Endothelial cell of umbilical vein (primary cell): ENCODE measurements at places on chromosomes 5 and 9.

DNA sequence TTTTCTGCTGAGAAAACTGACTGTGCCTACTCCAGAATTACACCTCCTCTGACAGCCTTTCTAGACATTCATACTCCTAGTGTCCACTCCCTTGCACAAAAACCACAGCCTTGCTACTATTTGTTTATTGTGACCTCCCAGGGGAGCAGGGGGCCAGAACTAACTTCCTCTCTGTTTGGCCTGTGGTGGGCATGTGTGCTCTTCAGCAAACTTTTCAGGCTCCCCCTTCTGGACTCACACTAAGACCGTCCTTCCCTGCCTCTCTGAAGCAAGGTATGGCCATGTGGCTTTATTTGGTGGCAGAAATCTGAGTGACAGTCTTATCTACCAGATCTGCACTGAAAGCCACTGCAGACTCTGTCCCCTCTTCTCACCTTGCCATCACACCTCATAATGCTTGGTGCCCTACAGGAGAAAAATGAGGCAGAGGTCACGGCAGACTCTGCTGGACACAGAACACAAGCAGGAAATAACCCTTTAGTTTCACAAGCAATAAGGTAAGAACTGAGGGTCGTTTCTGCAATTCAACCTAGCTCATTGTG, 28.2 kb downstream of the LIFR start:
- no peak for DNase-seq

GRCh38 chr5:116527582-116527981, 47.0 kb downstream of the SEMA6A start:
- DNase-seq, result no peak

DNA sequence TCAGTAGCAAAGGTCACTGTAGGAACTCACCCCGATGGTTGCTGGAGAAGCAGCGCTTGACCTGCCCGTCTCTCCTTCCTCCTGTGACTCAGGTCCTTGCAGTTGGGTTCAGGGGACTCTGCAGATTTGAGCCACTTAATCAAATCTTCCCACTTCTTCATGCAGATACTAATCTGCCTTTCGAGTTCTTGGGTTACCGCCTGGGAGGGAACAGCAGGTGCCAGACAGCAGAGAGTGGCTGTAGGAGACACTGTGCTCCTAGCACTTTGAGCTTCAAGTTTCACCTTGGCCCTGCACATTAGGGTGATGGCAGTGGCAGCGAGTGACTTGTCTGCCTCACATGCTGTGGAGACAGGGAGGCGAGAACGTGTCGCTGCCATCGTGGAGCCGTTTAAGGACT, 478.3 kb downstream of the PSAT1 start:
- no peak for DNase-seq

DNA sequence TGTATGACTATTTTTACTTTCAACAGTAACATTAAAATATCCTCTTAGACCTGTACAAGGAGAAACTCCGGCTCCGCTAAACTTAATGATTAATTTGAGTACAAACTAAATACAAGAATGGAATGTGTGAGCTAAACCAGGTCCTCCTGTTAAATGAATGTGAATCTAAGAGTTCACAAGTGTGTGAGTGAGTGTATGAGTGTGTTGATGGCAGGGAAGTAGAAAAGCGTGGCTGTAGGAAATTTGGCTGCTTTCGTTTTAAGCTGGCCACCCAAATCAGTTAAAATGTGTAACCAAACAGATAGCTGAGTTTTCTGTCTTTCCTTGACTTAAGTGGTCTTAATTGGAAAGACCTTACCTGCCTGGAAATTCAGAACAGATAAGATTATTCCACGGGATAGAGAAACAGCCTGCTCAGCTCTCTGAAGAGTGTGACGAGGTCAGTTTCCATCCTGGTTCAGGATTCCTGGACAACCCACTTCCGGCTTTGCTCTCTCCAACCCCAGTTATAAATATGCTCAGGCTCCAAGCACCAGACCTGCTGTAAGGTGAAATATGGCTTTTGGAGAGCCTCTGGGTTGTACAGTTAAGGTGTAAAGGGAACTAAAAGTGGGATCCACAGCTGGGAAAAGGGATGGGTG, 908.6 kb upstream of the EDIL3 start:
- no peak for DNase-seq

- no peak for DNase-seq
These were observed 5.3 kb downstream of the PRDM6 start for GRCh38 chr5:123094237-123094918.

DNA sequence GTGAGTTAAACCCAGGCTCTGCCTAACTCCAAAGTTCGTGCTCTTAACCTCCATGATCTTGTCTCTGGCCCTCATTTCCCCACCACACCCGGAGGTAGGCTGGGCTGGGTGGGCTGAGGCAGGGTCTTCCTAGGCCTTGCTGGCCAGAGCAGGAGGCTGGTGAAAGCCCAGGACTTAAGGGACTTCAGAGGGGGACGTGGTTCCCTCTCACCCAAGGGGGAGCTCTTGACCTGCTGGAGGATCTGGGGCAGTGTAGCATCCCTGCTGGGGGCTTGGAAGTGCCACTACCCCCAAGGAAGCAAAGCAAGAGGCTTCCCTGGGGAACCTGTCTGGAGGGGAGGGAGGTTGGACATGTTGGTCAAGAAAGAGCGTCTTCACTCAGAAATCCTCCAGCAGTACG, 14.7 kb downstream of the PITX1 start:
- DNase-seq, result no peak

- DNase-seq, result peak; percentile 51
These were observed 66.2 kb downstream of the ARHGEF28 start for GRCh38 chr5:73692166-73692640.

- no peak for DNase-seq
These were observed 7.1 kb upstream of the DMXL1 start for GRCh38 chr5:119063579-119064379.

DNA sequence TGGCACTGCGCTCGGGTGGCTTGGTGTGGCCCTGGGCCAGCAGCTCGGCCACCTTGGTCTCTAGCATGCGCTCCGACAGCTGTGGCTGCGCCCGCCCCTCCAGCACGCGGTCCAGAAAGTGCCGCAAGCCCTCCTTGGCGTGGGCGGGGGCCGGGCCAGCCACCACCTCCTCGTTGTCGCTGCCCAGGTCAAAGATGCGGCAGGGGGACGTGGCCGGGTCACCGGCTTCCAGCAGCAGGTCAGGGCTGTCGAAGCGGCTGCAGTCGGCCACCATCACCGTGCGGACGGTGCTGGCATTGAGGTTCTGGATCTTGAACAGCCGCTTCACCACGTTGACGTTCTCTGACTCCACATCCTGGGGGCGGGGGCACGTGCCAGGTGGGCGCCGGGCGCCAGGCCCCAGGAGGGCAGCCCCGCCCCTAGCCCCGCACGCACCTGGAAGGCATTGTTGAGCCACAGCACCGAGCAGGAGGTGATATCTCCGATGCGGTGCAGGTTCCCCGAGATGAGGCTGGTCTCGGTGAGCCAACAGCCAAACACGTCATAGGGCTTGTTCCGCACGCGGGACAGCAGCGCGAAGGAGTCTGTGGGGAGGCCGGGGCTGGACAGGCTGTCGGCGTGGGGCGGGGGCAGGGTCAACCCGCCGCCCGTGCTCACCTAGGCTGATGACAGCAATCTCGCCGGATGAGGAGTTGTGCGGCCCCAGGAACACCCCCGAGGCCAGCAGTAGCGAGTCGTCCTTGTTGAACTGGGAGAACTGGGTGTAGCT, 2.2 kb downstream of the FBXW5 start:
- no peak for DNase-seq

- DNase-seq, result no peak
These were observed 29.9 kb downstream of the NFX1 start for GRCh38 chr9:33320230-33320567.

GRCh38 chr9:90616806-90617205, 25.8 kb downstream of the DIRAS2 start:
- no peak for DNase-seq

GRCh38 chr9:107730666-107731065, 241.1 kb upstream of the KLF4 start:
- DNase-seq, result no peak

GRCh38 chr5:39547553-39548154, 122.9 kb upstream of the DAB2 start:
- peak; percentile 85 for DNase-seq

DNA sequence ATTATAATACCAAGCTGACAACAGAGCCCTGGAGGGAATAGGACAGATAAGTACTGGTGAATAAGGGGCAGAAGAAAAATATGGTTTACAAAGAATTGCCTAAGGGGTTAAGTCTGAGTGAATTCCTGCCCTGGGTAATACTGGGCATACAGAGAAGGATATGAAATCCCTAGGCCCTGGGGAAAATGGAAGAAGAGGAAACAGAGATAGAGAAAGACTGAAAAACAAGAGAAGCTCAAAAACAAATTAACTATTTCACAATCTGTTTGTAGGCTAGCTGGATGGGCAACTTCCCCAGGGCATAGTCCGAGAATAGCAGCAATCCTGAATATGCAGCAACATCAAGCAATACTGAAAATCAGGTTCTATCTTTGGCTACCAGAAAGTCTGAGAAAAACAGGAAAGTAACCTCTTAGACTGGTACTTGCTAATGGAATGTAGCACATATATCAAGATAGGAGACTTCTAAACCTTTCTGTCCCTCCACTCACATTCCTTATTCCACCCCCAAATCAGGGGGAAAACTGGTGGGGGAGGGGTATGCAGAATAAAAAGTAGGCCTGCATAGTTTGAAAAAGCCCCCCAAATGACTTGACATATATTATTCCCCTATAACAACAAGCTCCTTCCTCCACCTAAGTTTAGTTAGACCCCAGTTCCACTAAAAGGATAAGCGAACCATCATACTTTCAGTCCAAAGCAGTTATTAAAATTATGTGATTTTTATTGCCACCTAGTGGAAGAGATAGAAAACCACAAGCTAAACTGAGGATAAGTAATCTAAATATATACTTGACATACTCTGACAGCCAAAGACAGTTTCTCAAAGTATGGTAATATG, 20.6 kb downstream of the SLC38A9 start:
- DNase-seq, result peak; percentile 57

- DNase-seq, result no peak
These were observed 205.7 kb upstream of the TBCA start for GRCh38 chr5:77981820-77982219.

DNA sequence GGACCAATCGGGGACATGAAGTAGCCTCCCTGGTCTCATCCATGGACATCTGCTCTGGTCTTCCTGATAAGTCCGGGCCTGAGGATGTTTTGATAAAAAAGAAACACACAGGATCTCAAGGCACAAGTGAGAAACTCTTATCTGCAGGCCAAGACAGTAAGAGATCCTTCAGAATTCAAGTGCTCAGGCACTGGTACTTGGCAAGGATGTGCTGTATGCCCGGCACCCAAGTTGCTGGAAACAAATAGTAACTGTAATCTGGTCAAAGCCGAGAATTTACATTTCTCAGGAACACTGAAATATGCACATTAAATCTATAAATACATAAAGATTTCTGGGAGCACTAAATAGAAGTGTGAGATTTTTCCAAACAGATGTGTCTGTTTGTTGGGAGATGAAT, 165.7 kb downstream of the SPOCK1 start:
- no peak for DNase-seq

DNA sequence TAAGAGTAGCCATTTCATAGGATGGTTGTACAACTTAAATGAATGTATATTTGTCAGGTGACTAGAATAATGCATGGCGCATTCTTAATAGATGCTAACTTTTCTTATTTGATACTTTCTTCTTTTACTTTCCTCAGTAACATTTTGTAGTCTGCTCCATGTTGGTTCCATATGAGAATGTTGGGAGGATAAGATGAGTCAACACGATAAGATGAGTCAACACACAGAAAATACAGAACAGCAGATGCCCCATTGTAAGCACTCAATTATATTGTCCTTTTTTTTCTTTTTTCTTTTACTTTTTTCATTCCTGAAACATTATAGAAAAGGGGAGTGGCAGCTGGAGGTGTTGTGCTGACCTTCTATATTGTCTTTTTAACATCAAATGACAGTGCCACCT, 92.3 kb upstream of the SPATA31C2 start:
- DNase-seq, result no peak

GRCh38 chr5:40630126-40630525, 49.6 kb upstream of the PTGER4 start:
- DNase-seq, result no peak

DNA sequence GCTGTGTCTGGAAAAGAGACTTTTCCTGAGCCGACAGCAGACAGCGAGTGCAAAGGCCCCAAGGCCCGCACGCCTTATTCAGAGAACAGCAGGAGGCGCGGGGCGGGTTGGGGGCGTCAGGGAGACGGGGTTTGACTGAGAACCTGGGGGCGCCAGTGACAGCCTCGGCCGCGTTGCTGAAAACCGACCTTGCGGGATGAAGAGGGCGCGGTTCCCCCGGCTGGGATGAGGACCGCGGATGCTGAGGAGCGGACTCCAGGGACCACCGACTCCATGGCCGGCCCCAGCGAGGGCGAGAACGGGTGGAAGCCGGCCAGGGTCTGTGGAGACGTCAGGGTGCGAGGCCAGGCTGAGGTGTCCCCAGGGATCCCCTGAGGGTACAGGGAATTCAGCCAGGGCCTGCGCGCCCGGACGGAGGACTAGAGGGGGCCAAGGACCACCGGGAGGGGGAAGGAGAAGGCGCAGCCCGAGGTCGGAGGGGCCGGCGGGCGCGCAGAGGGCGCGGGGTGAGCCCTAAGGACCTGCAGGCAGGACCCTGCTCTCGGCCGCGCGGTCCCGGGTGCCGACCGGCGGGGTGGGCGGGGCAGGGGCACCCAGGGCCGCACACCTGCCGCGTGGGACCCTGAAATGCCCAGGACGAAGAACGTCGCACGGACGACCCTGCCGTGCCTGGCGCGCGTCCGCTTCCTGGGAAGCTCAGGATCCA, 837 bp upstream of the AHRR start:
- no peak for DNase-seq

DNA sequence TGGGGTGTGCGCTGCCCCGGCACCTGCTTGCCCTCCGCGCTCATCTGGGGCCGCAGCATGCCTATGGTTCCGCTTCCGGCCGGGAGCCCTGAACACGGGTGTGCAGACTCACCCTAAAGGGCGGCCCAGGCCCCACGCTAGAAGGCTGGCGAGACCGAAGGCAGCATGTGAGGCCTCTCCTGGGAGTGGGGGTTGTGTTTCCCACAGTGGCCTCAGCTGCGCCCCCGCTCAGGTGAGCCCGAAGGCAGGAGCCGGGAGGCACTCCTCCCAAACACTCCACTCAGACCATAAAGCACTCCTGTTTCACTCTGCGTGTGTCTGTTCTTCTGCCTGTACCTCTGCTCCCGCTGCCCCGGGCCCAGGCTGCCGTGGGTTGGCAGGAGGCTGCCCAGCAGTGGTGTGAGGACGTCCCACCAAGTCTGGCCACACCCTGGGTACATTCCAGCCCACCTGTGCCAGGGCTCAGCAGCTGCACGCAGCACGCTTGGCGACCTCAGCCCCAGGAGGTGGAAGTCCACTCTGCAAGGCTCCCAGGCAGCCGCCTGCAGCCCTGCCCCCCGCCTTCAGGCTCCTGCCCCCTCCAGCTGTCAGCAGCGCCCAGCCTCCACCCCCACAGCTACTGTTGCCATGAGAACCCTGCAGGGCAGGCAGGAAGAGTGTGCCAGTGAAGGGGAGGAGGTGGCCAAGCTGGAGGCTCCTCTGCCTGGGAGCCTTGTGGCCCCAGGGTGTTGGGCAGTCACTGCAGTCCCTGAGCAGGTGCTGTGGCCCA, 1.2 kb upstream of the AJM1 start:
- no peak for DNase-seq
